Daoy (cell line): ENCODE measurements at places on chromosomes 11 and 22.

DNA sequence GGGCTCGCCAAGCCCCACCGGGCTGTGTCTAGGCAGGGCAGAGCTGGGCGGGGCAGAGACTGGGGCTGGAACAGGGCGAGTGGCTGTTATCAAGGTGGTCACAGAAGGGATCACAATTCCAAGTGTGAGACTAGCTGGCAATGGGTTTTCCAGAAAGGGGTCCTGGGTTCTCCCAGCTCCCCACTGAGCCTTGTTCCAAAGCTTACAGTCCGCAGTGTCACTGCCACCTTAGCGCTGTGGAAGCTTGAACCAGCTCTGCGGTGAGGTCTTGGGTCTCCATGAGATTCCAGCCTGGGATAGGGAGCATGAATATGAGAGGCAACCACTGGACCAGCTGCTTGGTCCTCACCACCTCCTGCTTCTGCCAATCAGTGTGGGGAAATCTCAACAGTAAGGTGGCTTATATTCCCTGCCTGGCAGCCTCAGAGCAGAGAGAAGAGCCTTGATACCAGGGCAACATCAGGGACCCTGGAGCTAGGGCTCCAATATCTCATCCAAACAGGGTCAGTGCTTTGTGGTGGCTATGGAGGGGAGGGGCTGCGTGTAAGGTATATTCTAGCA is 831 bp downstream of the CD44 start:
- DNase-seq = peak; percentile 54

GRCh38 chr11:131764126-131764525 is 393.7 kb downstream of the NTM start:
- no peak for DNase-seq

GRCh38 chr11:66228521-66228920 is 39.9 kb upstream of the RAB1B start:
- no peak for DNase-seq

DNA sequence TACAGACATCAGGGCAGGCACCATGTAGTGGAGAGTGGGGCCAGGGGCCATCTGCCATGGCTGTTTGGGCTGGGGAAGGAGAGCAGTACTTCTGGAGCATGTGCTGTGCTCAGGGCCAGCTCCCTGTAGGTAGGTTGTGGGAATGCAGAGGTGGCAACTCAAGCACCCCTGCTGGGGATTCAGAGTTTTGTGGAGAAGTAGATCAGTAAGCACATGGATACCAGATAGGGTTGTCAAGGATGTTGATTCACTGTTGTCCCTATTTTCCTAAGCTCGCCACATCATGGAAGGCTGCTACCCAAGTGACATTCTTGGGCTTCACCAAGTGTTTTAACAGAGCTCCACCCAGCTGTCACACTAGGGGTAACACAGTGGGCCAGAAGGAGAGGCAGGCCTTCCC is 67.2 kb downstream of the BMAL1 start:
- peak; percentile 41 for DNase-seq

- DNase-seq = no peak
Observed at GRCh38 chr11:58781345-58781744, 49.6 kb upstream of the GLYAT start.

DNA sequence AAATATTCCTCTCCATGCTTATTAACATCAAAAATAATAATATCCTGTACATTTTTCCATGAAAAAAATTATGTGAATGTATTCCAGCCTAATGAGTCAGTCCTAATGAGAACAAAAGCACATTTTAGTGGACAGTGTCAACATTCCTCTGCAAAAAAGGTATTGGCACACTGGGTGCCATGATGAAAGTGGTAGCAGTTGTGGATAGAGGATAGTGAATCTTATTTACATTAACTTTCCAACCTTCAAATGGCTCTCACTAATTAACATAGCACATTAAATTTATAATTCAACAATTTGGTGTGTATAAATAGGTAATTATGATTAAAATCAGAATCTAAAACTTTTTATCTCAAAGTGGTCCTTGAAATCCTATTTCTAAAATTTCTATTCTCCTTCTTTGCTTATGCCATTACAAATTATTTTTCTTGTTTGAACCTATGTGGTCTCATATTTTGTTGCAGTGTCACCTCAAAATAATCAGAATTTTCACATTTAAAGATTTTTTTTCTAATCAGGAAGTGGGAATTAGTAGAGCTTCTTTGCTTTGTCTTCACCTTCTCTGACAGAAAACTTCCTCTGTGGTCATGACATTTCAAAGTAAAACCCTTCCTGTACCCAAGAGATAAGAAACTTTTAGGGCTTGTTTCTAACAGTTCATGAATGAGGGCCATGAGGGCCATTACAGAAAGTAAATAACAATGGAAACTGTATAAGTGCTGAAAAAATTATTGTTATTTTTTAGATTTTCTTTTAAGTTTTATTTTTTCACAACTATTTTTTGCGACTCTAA is 18.7 kb downstream of the SOX6 start:
- no peak for DNase-seq

DNA sequence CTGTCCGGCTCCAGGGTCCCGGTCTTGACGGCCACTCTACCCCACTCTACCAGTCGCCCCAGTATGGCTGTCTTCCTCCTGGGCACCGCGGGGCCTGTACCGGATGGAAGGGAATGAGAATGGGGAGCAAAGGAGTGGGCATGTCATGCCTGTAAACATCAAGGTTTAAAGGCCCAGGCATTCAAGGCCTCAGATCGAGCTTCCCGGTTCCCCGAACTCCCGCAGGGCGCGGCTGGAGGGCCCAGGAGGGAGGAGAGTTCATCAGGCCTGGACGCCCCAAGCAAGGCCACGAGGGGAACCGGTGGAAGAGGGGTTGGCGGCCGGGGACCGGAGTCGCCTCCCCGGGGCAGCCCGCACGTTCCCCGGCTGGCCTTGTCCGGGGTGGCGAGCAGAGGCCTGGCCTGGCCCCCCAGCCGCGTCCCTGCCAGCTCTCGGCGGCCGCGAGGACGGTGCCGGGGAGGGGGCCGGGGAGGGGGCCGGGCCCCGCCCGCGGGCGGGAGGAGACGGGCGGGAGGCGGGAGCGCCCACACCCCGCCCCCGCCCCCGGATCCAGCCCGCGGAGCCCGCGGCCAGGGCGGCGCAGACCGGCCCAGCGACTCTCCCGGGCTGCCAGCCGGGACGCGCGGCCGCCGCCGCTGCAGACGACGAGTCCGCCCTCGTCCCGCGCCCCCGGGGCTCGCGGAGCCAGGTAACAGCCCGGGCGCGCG is at the start of gene CDC42EP1:
Gene CDC42EP1, plus strand, starts transcription at position 580 of the 707 bp plus-strand sequence. CDS start 5,870 bp downstream, outside the sequence.
- peak; percentile 57 for DNase-seq

DNA sequence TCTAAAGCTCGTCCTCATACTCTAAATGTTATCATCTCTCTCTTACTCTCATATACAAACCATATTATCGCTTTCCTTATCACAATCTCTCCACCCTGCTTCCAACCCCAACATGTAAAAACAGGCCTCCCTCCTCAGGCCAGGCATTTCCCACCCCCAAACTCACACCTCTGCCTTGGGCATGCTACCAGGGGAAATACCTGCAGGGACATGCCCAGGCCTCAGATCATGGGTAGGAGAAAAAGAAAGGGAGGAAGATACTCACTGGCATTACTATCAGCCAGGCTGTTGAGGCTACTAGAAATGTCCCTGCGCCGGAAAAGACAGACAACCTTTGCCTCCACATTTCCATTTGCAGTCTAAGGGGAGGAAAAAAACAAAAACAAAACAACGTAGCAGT is 1.8 kb downstream of the MTA2 start:
- DNase-seq = no peak

- DNase-seq = no peak
Observed at GRCh38 chr11:46393231-46393616, 1.6 kb upstream of the CHRM4 start.

DNA sequence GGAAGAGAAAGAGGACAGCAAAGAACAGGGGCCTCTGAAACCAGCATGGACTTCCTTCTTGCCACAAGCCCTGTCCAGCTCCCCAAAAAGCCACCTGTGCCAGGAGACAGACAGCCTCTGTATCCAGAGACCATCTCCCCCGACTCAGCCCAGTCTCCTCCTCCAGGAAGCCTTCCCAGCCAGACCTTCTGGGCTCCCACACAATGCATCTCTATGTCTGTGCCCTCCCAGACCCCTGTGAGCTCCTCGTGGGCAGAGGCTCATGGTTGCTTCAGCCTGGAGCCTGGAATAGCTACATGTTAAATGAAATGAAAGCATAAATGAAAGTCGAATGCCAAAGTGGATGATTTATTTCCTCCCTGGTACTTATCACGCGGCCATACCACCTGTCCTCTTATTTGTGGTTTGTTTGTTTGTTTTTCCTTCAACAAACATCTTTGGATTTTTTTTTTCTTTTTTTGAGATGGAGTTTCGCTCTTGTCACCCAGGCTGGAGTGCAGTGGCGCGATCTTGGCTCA is 7.3 kb upstream of the ARAP1 start:
- DNase-seq = no peak

DNA sequence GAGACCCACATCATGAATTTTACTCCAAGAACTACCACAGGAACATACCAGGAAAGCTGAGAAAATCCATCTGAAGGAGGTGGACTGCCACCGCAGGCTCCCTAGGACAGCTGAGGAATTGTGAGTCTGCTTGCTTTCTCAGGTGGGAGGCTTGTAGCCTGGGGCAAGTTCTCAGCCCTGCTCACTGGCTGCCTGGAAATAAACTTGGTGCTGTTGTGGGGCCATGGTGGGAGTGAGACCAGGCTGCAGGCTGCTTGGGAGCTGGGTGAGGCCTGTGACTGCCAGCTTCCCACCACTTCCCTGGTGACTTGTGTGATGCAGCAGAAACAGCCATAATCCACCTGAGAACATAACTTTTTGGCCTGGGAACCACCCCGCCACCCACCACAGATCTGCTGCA is 132.7 kb upstream of the RAG2 start:
- DNase-seq = no peak

DNA sequence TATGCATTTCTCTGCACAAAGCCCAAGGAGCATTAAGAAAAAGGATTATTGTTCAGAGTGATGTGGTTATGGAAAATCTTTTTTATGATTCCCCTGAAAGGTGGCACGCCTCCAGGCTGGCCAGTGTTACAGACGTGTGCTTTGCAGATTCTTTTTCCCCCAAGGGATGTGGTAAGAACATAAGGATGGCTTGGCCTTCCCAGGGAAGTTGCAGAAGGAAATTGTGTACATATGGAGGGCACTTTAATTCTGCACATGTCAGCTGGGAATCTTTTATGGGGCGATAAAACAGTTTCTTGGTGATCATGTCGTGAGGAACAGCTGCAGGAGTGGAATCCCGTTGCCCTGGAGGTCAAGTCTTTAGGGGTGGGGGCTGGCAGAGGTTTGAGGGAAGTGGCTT is 9.7 kb downstream of the SMARCB1 start:
- DNase-seq = no peak

- DNase-seq = no peak
Observed at GRCh38 chr11:122900587-122901202, 18.1 kb downstream of the JHY start.

GRCh38 chr11:95121698-95122097 is 32.1 kb downstream of the ENDOD1 start:
- DNase-seq = no peak

GRCh38 chr11:118448294-118448693 is 12.0 kb downstream of the KMT2A start:
- no peak for DNase-seq

DNA sequence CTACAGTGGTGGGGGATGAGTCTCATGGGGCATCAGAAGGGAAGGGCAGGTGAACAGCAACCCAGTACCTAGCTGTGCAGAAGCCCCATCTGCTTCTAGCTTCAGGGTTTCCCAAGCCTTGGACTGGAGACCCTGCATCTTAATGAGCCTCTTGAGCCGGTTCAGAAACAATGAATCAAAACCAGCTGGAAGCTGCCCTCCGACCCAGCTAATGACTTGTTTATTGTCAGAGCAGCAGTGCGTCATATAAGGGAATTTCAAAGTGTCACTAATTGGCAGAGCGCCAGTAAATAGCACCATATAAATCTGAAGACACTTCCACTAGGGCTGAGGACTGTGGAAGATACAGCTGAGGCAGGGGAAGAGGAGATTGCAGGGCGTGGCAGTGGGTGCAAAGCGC is 57.5 kb downstream of the RPUSD4 start:
- peak; percentile 60 for DNase-seq

- no peak for DNase-seq
Observed at GRCh38 chr22:17853073-17853472, 78.8 kb upstream of the BID start.

- no peak for DNase-seq
Observed at GRCh38 chr22:44599500-44600140, 101.6 kb upstream of the RTL6 start.

DNA sequence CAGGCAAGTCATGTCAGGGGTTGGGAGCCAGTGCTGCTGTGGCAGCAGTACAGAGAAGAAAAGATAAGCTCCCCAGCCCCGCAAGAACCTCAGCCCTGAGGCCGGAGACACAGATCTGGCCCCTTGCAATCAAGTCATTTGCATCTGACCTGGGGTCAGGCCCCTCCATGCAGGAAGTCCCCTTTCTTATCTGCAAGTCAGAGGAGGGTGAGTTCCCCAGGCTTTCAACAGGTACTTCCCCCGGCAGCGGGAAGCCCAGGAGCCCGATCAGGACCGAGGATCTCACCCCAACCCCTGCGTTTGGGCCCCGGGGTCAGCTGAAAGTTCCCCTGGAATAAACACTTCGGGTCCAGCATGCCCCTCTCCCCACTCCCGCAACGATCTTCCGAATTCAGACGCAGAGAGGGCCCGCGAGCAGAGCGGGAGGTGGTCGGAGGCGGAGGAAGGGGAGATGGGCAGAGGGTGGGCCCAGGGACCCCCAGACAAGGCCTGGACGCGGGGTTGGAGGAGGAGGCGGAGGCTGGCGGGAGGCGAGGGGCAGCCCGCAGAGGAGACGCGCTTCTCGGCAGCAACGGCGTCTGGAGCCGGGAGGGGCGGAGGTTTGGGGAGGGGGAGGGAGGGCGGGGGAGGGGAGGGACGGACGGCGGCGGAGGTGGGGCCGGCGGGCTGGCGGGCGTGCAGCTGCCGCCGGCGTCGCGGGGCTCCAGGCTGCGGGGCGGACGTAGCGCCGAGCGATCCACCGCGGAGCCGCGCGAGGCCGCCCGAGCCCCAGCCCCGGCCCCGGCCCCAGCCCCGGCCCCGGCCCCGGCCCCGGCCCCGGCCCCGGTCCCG is at the start of gene TSPAN18:
Gene TSPAN18, plus strand, starts transcription at position 680 of the 831 bp plus-strand sequence. CDS start 179,455 bp downstream, outside the sequence.
- DNase-seq = peak; percentile 11

- DNase-seq = no peak
Observed at GRCh38 chr22:47126344-47126811, 363.9 kb downstream of the TBC1D22A start.

DNA sequence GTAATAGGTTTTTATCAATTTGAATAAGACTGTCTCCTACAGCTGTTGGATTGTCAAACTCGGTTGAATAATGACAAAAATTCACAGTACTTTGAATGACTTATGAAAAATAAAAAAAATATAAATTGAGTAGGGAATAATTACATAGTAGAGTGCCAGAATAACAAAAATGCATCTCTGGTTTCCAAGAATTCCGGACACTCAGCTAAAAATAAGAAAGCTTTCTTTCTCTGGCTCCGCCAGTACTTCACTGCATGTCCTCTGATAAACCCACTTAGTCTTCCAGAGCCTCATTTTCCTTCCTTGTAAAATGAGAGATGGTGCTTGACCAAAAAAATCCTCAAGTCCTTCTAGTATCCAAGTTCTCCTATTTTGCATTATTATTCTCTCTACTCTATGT is 374.6 kb upstream of the LUZP2 start:
- DNase-seq = no peak
